ENCODE measurements at places on chromosomes 11 and 22.

GRCh38 chr11:100624346-100624745, 62.7 kb upstream of the ARHGAP42 start:
- DNase-seq = no peak

- DNase-seq = no peak
These were observed 12.3 kb downstream of the TSPAN32 start for GRCh38 chr11:2314136-2314524.

GRCh38 chr22:23093051-23093788, 22.9 kb downstream of the GNAZ start:
- DNase-seq = no peak

GRCh38 chr11:63212742-63213141, 30.7 kb downstream of the SLC22A25 start:
- peak; percentile 22 for DNase-seq

DNA sequence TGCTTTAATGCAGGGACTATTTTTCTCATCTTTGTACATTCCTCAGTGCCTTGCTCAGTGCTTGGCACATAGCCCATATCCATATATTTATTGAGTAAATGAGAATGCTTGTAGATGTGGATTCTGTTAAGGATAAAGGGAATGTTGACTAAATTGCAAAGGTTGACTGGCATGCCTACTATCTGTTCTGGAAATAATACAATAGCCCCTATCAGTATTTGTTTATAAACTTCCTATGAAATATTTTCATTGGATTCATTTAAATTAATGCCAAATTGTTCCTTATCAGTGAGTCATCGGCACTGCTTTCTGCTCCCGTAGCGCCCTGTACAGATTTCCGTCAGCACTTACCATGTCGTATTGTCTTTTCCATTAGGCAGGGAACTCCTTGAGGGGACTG, 8.0 kb downstream of the RNF121 start:
- DNase-seq = no peak

- peak; percentile 62 for DNase-seq
These were observed 19.2 kb downstream of the PIM3 start for GRCh38 chr22:49979587-49980264.

GRCh38 chr11:117195258-117195657, 3.9 kb upstream of the TAGLN start:
- DNase-seq = no peak

DNA sequence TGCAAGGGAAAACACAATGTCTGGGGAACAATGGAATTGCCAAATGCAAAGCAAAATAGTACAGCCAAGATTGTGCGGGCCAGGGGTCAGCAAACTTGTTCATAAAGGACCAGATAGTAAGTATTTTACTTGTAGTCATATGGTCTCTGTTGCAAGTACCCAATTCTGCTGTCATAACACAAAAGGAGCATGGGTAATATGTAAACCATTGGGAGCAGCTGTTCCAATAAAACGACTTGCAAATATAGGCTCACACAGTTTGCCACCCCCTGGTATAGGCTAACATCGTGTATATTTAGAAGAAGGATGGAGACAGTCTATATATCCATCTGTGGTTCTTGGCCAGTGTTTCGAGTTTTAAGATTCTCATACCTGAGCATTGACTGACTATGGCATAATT, 15.6 kb downstream of the SDHAF2 start:
- DNase-seq = no peak

GRCh38 chr11:133935551-133935910, 21.2 kb downstream of the IGSF9B start:
- no peak for DNase-seq
